Activated naive CD4-positive, alpha-beta T cell treated with anti-CD3 and anti-CD28 coated beads, Interleukin-2, amount 10 ng/mL, durations not matched to agents 7 days and 5 days (primary cell): ENCODE measurements at places on chromosomes 5 and 9.

DNA sequence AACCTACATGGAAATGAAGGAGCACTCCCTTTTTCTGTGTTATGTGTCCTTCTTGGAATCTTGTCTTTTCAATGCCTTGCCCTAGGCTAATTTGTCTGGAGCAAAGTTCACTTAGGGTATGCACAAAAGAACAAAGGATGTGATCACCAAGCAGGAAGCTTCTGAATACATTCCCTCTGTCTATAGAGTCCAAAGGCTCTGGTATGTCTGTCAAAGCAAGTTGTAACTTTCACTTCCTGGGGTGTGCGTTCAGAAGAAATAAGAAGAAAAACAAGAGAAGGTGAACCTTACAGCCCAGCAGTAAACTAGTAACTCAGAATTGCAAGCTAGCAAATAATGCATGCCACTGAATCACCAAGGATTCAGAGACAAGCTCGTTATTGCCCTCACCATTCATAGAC, 31.7 kb upstream of the CDH6 start:
- DNase-seq, result no peak

DNA sequence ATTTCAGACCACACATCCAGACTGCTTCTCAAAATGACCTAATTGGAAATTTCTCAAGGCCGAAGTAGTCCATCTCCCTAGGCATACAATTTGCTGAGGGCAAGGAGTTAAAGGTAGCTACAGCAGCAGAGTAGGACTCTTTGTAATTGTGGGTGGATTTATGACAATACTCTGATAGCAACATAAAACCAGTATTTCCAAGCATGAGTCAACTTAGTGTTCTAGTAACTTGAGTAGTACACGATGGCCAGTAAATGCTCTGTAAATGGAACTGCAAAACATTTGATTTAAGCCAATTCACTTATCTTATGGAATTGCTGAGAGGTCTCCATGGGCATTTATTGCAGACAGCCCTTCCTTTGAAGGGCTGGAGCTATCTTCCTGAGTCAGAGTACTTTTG, 352.2 kb downstream of the PLK2 start:
- no peak for DNase-seq

DNA sequence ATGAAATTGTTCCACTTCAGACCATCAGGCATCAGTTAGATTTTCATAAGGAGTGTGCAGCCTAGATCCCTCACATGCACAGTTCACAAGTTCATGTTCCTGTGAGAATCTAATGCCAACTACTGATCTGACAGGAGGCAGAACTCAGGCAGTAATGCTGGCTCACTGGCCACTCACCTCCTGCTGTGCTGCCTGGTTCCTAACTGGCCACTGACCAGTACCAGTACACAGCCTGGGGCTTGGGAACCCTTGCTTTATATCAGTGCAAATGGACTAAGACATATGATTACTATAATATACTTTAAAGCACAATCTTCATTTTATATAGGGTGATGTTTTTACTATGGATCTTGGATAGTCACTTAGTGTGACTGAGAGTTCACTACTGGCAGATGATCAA, 259.2 kb downstream of the SLCO4C1 start:
- no peak for DNase-seq

DNA sequence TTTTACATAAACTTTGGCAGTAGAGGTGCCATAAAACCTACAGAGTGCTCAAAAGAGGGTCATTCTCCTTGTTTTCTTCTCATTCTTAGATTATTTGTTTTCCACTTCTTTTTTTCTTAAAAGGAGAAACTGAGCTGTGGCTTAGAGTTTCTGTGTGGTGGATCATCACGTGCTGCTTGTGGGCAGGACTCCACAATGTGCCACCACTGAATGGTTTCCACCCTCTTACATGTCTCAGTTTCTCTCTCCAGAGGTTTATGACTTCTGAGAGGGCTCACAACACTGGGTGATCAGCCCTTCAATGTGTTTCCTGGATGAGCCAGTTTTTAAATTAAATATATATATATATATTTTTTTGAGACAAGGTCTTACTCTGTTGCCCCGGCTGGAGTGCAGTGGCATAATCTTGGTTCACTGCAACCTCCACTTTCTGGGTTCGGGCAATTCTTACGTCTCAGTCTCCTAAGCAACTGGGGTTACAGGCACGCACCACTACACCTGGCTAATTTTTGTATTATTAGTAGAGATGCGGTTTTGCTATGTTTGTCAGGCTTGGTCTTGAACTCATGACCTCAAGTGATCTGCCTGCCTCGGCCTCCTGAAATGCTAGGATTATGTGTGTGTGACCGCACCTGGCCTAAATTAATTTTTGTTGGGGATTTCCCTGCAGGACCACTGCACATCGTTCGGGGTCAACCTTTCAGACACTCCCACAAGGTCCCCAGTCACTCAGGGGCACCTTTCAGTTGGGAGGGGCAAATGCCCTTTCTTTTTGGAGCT, 3.1 kb upstream of the UNC13B start:
- DNase-seq, result peak; percentile 25

DNA sequence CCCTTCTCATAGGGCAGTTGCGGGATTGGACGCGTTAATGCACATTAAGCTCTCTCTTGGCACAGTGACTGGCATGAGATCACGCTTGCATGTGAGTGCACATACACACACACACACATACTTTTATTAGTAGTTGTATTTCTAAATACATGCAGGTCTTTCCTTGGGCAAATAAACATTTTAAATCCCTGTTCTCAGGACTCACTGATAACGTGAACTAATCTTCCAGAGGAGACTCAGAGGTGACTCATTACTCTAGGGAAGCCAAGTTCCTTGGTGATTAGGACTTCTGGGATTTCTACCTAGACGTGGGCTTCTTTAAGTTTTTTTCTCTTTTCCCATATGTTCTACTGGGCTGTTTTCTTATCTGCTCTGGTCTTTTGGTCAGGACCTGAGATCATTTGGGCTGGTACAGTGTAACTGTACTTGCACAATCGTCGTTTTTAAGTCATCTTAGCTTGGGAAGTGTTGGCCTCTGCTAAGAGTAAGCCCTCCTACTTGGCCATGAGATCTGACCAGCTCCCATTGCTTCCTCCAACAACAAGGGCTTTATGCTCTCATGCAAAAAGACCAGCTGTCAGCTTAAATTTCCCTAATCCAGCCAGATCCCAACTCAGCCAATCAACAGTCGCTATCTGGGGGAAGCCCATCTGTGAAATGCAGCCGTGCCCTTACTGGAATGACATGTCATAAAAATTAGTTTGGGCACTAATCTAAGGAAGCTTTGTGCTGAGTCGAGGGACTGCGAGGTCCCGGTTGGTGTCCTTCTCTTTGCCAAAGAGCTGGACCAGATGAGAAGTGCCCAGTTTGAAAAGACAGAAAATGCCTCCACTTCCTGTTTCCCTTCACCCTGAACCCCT, 176.4 kb upstream of the ANKRD55 start:
- no peak for DNase-seq
